Right ventricle myocardium inferior (tissue), 1 donor: ENCODE measurements at places on chromosomes 5 and 9. TPM values are rescaled to one million over a fixed set of nuclear protein-coding genes. Genes with fewer than 3 reads are reported as not detected.

GRCh38 chr5:150565868-150566267 is 57.9 kb downstream of the NDST1 start:
- no peak for DNase-seq

DNA sequence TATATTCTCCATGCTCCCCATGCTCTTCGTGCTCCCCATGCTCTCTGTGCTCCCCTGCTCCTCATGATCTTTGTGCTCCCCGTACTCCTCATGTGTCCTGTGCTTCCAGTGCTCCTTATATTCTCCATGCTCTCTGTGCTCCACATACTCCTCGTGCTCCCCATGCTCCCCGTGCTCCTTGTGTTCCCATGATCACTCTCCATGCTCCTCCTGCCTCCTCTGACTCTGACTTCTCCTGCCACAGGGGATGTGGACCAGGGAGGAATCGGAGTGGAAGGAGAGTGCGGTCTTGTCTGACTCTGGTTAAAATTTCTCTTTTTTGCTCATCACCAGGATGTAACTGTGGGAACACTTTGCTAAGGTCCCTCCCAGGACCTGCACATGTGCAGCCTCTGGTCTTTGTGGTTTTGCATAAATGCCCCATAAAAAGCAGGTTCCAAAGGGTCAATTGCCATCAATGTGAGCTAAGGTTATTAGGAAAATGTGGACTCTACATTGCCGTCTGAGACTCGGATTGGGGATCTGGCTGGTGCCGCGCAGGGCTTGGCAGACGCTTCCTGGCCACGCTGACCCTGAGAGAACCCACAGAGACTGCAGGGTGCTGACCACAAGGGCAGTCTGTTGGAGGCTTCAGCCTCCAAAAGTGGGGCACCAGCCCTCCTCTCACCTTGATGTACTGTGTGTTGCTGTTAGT is 52.5 kb downstream of the TRIP13 start:
- no peak for DNase-seq

DNA sequence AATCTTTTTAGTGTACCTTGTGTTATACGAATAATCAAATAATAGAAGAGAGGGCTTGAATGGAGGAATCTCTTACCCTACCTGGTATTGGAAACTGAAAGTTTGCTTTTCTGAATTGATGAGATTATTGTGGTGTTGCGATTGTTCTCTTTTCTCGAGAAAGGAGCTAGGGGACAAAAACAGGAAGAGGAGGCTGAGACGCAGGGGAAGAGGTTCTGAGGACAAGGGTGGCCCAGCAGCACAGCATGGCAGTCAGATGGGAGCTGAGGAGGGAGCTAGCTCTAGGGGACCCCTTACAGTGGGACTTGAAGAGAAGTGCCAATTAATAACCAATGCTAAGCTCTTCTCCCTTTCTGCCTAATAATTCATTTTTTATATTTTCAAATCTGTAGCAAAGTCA is 183.3 kb upstream of the DMAC1 start:
- no peak for DNase-seq

DNA sequence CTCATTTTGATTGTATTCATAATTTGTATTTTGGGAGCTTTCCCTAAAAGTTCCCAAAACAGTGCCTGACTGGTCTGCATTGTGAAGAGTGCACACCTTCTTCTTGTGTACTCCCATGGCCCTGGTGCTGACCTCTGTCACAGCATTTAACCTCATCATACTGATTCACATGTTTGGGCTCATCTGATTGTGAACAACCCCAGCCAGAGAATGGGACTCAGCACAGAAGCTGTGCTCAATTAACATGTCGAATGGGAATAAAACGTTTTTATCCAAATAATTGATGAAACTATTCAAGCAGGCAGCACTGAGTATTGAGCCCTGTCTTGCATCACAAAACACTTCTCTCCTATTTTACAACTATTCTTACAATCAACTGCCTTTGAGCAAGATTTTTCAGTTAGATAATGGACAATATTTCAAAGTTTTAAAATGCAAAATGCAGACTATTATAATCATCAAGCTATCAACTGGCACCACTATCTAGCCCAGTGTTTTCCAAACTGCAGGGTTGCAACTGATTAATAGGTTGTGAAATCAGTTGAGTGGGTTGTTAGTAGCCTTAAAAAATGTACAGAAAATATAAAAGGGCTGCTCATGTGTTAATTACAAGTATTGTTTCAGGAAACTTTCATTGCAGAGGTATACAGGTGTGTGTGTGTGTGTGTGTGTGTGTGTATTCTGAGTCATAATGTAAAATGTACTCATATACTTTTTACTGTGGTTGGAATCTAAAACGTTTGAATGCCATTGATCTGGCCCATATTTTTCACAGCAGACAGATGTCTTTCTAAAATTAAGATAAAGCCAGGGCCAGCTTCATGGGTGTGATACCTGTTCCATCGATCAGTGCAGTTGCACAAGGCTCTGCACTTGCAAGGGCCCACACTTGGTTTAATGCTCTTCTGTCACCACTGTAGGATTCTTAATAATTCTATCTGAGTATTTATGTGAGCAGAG is 190.5 kb downstream of the PIK3R1 start:
- DNase-seq: no peak

TRPM3 gene
- not detected for total RNA-seq

MLANA gene
- total RNA-seq: not detected

DNA sequence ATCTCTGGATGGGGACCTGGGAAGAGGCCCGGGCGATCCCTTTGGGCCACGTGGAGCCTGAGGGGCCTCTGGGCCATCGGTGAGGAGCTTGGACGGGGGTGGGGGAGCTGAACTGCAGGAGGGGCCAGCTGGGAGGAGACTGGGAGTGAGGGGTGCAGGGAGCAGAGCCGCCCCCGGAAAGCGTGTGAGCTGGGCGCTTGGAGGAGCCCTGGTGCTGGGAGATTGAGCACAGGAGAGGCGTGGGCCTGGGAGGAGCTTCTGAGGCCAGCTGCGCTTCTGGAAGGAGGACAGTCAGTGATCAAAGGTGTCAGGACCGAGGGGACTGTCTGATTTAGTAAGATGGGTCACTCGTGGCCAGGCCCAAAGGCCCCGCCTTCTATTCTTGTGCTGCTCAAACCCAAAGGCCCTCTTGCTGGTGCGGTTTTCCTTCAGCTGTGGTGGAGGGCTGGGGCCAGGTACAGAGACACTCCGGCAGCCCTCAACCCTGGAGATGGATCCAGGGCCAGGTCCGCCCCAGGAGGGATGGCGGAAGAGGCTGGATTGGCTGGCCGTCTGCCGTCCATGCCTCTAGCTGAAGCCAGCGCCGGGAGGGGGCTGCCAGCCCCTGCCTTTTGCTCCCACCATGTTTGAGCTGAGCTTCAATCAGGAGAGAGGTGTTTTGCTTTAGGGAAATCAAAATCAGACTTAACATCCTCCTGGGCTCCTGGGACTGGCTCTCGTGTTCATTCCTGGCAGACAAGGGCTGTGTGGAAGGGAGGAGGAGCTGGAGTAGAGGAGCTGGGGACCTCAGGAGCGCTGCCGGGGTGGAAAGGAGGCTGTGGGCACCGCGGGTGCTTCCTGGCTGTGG is 21.6 kb downstream of the NCS1 start:
- DNase-seq: no peak

CDH6 gene
- 3.3 TPM for total RNA-seq

DNA sequence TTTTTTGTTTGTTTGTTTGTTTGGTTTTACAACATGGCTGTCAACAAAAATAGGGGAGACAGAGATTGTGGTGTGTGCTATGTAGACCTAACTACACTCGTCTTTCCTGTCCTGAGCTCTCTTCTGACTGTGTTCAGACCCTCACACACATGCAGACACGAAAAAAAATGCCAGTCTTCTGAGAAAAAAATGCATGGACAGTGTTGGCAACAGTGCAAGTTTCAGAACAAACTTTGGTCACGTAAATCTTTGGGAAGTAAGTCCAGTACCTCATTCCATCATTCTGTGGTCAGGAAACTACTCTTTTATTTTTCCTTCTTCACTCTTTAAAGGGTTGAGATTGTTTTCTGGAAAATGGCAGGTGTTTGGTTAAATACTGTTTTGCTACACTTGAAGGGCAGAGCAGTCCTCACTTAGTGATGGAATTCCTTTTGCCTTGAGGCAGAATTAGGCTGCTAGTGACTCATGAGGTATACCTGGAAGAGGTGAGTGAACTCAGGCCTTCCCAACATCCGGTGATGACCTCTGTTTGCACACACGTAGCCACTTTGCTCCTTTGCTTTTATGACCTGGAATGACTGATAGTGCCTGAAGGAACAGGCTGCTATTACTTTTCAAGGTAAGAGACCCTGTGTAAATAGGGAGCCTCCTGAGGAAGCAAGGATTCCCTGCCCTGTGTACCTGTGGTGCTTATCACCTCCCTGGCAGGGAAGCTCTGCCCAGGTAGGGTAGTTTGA is 81.6 kb upstream of the TNFAIP8 start:
- no peak for DNase-seq

GARIN3 gene
- total RNA-seq: not detected

LCN9 gene
- total RNA-seq: not detected

DNA sequence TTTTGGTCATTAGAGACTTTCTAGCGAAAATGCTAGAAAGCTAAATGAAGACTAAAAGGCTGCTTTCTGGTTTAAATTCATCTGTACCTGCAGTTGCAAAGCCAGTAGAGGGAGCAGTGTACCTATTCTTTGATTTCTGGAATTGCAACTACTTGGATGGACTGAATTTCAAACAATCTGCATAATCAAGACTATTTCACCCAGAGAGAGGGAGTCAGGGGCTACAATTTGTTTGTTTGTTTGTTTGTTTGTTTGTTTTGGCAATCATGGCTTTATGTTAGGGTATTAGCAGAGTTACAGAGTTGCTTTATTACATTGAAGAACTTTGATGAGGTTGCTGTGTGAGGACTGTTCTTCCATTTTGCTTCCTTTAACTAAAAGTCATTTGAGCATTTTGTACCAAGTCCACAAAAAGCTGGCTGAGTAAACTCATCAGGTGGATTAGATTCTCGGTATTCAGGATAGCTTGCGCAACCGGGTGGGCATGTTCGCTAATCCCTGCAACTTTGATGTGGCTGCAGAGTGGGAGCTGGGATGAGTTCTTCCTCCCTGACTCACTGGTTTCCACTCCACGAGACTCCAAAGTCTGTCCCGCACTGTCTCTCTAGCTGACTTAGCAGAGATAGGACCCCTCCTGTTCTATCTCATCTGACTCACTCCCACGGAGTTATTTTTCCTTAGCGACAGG is 80.0 kb upstream of the TUT7 start:
- DNase-seq: no peak

DNA sequence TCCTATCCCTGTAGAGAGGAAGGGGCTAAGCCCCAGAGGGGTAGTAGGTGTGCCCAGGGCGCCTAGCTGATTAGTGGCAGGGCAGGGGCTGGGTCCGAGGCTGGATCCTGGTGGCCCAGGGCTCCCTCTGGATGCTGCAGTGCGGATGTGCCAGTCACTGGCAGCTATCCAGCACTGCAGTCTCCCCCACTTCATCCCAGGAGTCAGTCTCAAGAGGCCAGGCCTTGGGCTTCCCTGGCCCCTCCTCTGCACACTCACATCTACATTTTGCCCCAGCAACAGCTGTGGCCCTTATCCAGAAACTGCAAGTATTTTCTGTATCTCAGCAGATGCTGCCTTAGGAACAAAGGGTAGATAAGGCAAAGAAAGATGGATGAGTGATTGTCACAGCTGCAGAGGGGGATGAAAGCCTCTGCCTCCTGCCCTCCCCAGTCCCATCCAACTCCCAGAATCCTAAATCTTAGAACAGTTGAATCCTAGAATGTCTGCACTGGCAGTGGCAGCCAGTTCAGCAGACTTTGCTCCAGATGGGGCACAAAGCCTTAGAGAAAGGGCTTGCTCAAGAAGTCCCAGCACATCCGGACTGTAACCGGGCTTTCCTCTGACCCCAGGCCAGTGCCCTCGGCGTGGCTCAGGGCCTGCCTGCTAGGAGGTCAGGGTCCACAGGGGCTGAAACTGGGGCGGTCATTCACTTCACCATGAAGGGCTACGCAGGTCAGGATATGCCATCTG is 1.6 kb downstream of the ANXA6 start:
- no peak for DNase-seq

- no peak for DNase-seq
Observed at GRCh38 chr9:134598884-134599245, 42.7 kb upstream of the COL5A1 start.

DNA sequence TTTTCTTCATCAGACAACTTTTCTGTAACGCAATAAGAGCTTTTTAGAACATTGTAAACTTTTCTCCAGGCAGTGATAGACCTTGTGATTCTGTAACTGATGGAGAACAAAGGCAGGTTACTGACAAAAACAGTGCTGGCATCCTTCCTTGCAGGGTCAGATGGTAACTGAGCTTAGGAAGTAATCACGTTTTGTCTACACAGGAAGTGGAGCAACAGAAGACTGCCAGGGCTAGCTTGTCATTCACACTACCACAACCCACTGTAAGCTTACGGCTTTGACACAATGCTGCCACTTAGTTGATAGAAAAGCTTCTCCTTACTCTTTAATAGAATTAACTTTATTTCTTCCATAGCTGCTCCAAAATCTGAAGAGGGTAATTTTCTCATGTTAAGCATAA is 46.8 kb downstream of the FBN2 start:
- no peak for DNase-seq

DNA sequence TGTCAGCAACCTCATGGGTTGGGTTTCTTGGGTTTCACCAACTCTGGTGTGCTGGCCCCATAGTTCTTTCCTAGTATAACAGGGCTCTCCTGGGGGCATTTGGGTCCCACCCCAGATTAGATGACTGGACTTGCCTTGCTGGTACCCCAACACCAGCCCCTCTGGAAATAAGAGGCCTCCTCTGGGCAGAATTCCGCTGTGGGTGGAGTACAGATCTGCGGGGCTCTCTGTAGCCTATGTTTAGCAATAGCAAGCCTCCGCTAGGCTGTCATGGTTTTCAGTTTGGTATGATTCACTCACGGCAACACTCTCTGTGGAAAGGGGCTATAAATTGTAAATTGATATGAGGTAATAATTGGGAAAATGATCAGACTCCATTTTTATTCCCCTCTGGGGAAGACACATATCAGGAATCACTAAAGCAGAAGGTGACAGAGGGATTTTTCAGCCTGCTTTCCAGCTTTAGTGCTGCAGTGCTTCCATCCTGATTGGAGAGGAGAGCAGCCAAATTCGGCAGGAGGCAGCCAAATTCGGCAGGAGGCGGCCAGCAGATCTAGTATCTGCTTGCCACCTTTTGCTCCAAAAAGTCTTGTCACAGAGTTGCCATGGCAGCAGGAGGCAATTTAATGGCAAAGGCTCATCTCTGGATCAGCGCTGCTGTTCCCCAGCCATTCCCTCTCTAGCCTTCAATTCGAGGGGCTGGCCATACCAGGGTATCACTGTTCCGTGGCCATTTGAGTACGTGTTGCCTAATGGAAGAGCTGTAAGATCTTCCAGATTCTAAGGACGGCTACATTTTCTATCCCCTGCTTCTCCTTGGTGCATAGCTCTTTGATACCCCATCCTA is 84.6 kb downstream of the SLC44A1 start:
- DNase-seq: no peak

DNA sequence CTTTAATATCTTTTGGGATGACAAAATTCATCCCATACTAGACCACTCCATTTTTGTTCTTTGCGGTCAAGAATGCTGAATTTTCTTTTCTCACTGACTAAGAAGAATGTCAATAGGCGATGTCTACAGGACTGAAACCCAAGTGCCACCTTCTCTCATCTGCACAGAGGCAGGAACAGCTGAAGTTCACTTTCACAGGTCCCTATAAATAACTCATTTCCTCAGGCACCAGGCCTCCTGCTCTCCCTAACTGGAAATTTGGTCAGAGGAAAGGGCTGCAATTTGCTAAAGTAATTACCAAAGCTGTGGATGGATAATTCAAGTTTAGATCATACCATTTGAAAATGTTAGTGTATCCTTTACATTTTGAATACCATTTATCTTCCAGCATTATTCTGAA is 142.9 kb downstream of the DIRAS2 start:
- no peak for DNase-seq

- DNase-seq: no peak
Observed at GRCh38 chr5:164721656-164722055, 1216.2 kb downstream of the MAT2B start.
